ENCODE measurements at places on chromosomes 4 and X.
A peak's percentile ranks its signal among the peaks of the same experiment; 100 is the strongest.

GRCh38 chr4:122705547-122706117, 26.9 kb upstream of the BBS12 start:
- no peaks in the 10 kb centered on the region for H3K27me3 ChIP-seq
- no peak overlapping the region for H3K27ac ChIP-seq
- no peak overlapping the region for H3K4me3 ChIP-seq
- peaks cover 9% of the 10 kb centered on the region for H3K4me1 ChIP-seq

DNA sequence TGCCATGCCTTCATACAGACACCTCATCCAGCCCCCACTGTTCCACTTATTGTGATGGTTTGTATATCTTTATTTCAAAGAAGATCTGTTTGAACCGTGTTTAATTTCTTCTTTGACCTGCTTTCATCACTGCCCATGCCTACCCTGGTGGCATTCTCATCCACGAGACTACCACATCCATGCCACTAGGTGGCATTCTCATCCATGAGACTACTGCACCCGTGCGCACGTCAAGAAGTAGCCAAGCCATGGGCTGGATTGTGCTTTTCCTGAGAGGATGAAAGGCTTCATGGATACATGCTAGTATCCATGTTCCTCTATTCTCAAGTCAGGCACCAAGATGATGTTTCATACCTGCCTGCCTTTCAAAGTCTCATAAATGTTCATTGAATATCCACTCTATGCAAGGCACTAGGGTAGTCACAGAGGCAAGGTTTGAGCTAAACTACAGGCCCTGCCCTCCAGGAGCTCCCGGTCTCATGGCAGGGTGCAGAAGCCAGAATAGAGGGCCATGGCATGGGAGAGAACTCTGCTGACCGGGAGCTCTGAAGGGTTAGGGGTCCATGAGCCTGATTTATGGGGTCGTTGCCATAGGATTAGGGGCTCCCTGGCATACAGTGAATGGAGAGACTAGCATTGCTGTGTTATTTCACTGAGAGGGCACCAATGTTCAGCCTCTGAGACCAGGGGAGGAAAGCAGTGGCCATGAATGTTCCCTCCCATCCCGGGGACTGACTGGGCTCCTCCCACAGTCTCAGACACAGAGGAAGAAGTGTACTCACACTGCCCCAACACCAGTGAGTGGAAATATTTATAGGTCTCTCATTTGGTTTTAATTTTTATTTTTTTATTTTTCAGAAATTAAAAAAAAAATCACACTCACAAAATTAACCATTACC, 24.8 kb upstream of the EOLA2 start:
- H3K27me3 ChIP-seq: no peaks in the 10 kb centered on the region
- peak; percentile 24 for DNase-seq
- H3K36me3 ChIP-seq: peaks cover 14% of the 10 kb centered on the region
- H3K27ac ChIP-seq: no peak overlapping the region
- H3K4me3 ChIP-seq: no peak overlapping the region

- peaks cover 5% of the 10 kb centered on the region for H3K4me1 ChIP-seq
- DNase-seq: no peak
- H3K27ac ChIP-seq: no peak overlapping the region
- H3K36me3 ChIP-seq: no peaks in the 10 kb centered on the region
Measured at GRCh38 chrX:7285765-7286164, 137.8 kb upstream of the PUDP start.

DNA sequence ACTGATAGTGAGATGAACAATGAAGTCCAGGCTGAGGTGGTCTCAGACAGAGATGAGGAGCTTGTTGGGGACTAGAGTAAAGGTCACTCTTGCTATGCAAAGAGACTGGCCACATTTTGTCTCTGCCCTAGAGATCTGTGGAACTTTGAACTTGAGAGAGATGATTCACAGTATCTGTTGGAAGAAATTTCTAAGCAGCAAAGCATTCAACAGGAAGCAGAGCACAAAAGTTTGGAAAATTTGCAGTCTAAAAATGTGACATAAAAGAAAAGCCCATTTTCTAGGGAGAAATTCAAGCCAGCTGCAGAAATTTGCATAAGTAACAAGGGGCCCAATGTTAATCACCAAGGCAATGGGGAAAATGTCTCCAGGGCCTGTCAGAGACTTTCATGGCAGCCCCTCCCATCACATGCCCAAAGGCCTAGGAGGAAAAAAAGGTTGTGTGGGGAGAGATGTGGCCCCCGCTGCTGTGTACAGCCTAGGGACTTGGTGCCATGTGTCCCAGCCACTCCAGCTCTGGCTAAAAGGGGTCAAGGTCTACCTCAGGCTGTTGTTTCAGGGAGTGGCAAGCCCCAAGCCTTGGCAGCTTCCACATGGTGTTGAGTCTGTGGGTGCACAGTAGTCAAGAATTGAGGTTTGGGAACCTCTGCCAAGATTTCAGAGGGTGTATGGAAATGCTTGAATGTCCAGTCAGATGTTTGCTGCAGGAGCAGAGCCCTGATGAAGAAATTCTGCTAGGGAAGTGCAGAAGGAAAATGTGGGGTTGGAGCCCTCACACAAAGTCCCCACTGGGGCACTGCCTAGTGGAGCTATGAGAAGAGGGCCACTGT, 262.8 kb downstream of the DKK2 start:
- H3K36me3 ChIP-seq: no peaks in the 10 kb centered on the region
- H3K27me3 ChIP-seq: no peaks in the 10 kb centered on the region
- no peak overlapping the region for H3K4me3 ChIP-seq
- H3K27ac ChIP-seq: no peak overlapping the region
- no peaks in the 10 kb centered on the region for H3K4me1 ChIP-seq
- no peak for DNase-seq

DNA sequence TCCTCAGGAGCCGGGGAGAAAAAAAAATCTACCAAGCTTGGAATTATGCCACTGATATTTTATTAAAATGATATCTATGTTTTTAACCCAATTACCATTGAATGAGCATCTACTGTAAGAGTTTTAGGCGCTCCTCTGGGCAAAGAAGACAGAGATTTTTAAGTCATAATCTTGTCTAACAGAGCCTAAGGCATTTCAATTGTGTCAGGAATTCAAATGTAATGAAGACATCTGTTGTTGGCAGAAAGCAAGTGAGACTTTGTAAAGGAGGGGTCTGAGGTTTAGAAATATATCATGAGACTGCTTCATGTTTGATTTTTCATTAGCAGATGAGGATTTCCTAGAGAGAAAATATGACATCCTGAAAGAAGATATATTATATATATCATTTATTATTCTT, 1158.1 kb downstream of the FSTL5 start:
- no peak overlapping the region for H3K4me3 ChIP-seq
- H3K4me1 ChIP-seq: no peaks in the 10 kb centered on the region
- no peaks in the 10 kb centered on the region for H3K27me3 ChIP-seq
- H3K27ac ChIP-seq: no peak overlapping the region

- no peak overlapping the region for H3K4me3 ChIP-seq
- no peaks in the 10 kb centered on the region for H3K36me3 ChIP-seq
- H3K27me3 ChIP-seq: no peaks in the 10 kb centered on the region
- H3K27ac ChIP-seq: no peak overlapping the region
- H3K4me1 ChIP-seq: peaks cover 14% of the 10 kb centered on the region
Measured at GRCh38 chr4:154044742-154045485, 256.0 kb upstream of the SFRP2 start.

- DNase-seq: no peak
- no peaks in the 10 kb centered on the region for H3K36me3 ChIP-seq
- no peak overlapping the region for H3K27ac ChIP-seq
- H3K4me3 ChIP-seq: no peak overlapping the region
- H3K27me3 ChIP-seq: no peaks in the 10 kb centered on the region
Measured at GRCh38 chr4:101850698-101851097, 60.2 kb downstream of the BANK1 start.

- DNase-seq: no peak
- H3K27ac ChIP-seq: no peak overlapping the region
- peaks cover 44% of the 10 kb centered on the region for H3K36me3 ChIP-seq
- H3K4me1 ChIP-seq: peaks cover 7% of the 10 kb centered on the region
Measured at GRCh38 chr4:77036206-77036605, 39.6 kb downstream of the CCNI start.

GRCh38 chr4:30720661-30721184, 554 bp downstream of the PCDH7 start:
- peaks cover 37% of the 10 kb centered on the region for H3K4me1 ChIP-seq
- peak overlapping the region; percentile 49 for H3K27ac ChIP-seq
- no peaks in the 10 kb centered on the region for H3K36me3 ChIP-seq
- H3K4me3 ChIP-seq: peak overlapping the region; percentile 97

GRCh38 chr4:26402458-26402857, 81.6 kb downstream of the RBPJ start:
- H3K4me1 ChIP-seq: peaks cover 65% of the 10 kb centered on the region
- H3K27me3 ChIP-seq: no peaks in the 10 kb centered on the region
- no peak for DNase-seq
- peak overlapping the region; percentile 47 for H3K27ac ChIP-seq

GRCh38 chrX:24196509-24196908, 47.0 kb downstream of the ZFX start:
- H3K36me3 ChIP-seq: peaks cover 5% of the 10 kb centered on the region
- no peak overlapping the region for H3K4me3 ChIP-seq
- no peaks in the 10 kb centered on the region for H3K27me3 ChIP-seq
- no peak overlapping the region for H3K27ac ChIP-seq
- DNase-seq: no peak

- no peaks in the 10 kb centered on the region for H3K36me3 ChIP-seq
- no peaks in the 10 kb centered on the region for H3K4me1 ChIP-seq
- no peak overlapping the region for H3K27ac ChIP-seq
- DNase-seq: no peak
Measured at GRCh38 chr4:122541996-122542395, 78.9 kb downstream of the IL21 start.

DNA sequence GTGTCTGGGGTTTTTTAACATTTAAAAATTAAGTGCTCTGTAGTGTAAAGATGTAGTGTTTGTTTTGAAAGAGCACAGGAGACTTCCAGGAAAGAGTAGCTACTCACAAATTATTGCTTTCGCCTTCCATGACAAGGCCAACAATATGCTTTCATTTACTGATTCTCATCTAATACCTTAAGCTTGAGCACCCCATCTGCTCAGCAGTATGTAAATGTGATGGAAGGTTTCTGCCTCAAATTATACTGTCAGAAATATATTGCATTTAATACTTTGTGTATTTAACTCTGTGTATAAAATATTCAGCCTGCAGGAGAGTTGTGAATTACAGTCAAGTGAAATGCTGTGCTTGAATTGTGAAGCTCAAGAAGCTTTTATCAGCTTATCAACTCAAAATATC, 296.3 kb upstream of the ATOH1 start:
- H3K36me3 ChIP-seq: no peaks in the 10 kb centered on the region
- no peak for DNase-seq
- H3K27me3 ChIP-seq: no peaks in the 10 kb centered on the region
- H3K27ac ChIP-seq: no peak overlapping the region

DNA sequence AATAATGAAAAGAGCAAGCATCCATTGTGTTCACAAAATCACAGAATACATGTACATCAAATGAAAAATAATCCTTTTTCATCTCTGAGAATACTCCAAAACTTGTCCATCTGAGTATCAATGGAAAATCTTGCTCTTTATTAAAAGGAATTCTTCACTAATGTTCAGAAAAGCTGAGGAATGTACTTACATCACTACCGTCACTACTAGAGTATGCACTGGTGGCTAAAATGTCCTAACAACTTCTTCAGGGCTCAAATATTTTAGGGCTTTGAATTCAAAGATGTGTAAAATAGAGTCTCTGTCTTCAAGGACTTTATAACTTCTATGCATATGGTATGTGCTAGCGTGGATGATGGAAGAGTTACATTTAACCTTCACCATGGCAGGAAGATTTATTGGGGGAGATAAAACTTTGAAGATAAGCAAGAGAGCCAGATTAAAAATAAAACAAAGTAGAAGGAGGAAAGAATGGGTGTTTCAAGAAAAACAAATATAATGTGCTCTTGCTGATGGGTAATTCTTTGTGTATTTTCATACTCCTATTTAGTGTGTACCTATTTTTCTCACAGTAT, 55.1 kb downstream of the DMD start:
- peaks cover 7% of the 10 kb centered on the region for H3K36me3 ChIP-seq
- H3K27me3 ChIP-seq: no peaks in the 10 kb centered on the region
- no peak for DNase-seq

DNA sequence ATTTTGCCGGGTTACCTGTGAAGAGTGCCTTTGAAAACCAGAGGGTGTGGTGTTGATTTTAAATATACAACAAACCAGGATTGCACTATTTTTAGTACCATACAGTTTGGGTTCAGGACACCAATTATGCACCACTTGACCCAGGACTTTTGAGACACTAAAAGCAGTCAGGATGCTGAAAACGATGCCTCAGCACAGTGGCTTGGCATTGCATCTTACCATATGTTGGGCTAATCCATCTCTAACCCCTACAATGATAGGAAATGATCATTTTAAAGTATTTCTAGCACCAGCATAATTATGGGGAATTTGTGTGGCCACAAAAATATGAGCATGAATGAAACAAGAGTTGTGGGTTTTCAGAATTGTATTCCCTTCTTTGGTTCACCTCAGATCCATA, 4.1 kb downstream of the IBSP start:
- H3K27me3 ChIP-seq: no peaks in the 10 kb centered on the region
- H3K36me3 ChIP-seq: no peaks in the 10 kb centered on the region
- peaks cover 2% of the 10 kb centered on the region for H3K4me1 ChIP-seq
- no peak overlapping the region for H3K27ac ChIP-seq
- no peak for DNase-seq

- no peaks in the 10 kb centered on the region for H3K27me3 ChIP-seq
- H3K27ac ChIP-seq: no peak overlapping the region
- peaks cover 32% of the 10 kb centered on the region for H3K4me1 ChIP-seq
- DNase-seq: no peak
- H3K4me3 ChIP-seq: no peak overlapping the region
Measured at GRCh38 chrX:16458208-16458607, 191.8 kb upstream of the S100G start.

All from WTC11 (cell line).